ENCODE measurements at places on chromosomes 7 and 10. TPM values are rescaled to one million over a fixed set of nuclear protein-coding genes. Genes with fewer than 3 reads are reported as not detected.

DNAH11 gene
- 0.77 TPM for polyA plus RNA-seq

- no peak overlapping the region for H3K27ac ChIP-seq
- H3K4me1 ChIP-seq, result no peaks in the 10 kb centered on the region
- H3K27me3 ChIP-seq, result no peaks in the 10 kb centered on the region
- no peak overlapping the region for H3K4me3 ChIP-seq
These were observed 58.9 kb upstream of the C10orf90 start for GRCh38 chr10:126729314-126729870.

PILRA gene
- polyA plus RNA-seq, result 0.99 TPM

MYH16 gene
- 0.41 TPM for polyA plus RNA-seq

Measured in SK-N-SH (cell line).